Ureter (tissue), 1 donor: ENCODE measurements at places on chromosomes 13 and 19.

DNA sequence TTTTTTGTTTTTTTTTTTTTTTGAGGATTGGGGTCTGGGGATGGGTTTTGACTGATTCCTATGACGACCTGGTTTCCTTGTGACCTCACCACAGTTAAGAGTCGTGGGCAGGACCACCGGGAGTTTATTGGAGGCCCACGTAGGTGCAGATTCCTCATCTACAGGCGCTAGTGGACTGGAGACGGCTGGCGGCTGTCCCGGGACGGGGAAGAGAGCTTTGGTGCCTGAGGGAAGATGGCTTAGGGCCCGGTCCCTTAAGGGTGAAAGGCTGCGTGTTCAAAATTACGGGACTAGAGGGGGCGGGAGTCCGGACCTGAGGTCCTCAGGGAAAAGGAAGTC is 682 bp upstream of the TEAD2 start:
- no peak for DNase-seq

GRCh38 chr13:96100457-96101220 is 10.7 kb downstream of the HS6ST3 start:
- DNase-seq, result no peak

DNA sequence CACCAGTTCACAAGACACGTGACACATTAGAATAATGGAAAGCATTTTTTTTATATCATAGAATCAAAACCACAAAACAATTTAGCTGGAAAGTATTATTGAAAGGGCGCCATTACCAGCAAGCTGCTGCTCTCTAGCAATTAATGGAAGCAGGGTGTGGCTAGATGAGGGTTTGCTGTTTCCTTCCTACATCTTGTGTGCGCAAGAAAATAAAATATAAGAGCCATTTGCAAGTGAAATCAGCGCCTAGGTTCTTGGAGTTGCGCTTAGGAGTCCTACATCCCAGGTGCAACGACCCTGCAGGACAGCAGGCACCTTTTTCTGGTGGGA is 140.9 kb downstream of the ZNF536 start:
- DNase-seq, result no peak

DNA sequence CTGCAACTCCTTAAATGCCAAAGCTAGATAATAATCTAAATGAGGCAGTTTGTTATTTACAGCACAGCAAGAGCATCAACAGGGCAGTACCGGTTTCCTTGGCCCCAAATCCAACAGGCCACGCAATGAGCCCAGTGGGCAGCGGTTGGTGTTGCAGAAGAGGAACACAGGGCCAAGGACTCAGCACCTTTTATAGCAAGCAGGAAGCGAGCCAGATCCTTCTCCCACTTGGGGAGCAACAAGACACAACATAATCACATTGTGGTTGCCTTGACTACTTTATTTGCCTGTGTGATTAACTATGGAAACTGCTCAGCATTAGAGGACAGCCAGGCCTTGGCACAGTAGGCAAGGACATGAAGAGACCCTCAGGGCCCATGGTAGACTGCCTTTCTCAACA is 67.1 kb upstream of the HTR2A start:
- no peak for DNase-seq

GRCh38 chr13:100394005-100394695 is 194.4 kb downstream of the GGACT start:
- no peak for DNase-seq

GRCh38 chr13:49368688-49369087 is 75.2 kb downstream of the CAB39L start:
- no peak for DNase-seq

DNA sequence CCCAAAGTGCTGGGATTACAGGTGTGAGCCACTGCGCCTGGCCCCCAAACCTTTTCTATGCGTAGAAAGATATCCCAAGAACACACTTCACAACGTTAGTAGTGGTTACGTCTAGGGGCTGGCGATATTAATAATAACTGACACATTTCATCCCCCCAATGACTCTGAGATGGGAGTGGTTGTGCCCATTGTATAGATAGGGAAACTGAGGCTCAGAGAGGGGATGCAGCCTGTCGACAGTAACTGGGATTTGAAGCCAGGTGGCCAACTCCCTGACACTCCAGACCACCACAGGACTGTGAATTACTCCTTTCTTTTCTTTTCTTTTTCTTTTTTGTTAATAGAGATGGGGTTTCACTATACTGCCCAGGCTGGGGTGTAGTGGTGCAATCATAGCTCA is 25.3 kb upstream of the PTPRS start:
- no peak for DNase-seq

GRCh38 chr19:3270902-3271301 is 46.4 kb downstream of the CELF5 start:
- DNase-seq, result no peak

GRCh38 chr13:19713186-19713965 is 69.4 kb downstream of the PSPC1 start:
- DNase-seq, result no peak

DNA sequence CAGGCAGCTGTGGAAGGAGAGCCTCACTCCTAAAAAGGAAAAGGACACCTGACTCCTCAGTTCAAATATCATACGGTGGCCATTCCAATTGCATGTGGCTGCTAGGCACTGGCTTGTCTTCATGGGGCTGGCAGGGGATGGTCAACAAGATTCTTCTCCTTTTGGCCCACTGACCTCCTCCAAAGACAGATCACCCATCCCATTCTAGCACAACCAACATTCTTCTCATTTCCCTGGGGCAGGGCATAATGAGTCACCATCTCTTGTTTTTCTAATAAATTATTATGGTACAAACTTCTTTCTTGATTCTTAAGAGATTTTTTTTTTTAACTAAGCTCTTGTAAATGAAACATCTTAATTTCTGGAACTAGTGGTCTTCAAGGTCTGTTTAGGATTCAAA is 136.7 kb upstream of the NBEA start:
- no peak for DNase-seq

- DNase-seq, result no peak
These were observed 9.5 kb upstream of the URAD start for GRCh38 chr13:27997904-27998522.

GRCh38 chr19:46159418-46160232 is 11.6 kb downstream of the IGFL2 start:
- no peak for DNase-seq

GRCh38 chr19:39645800-39646411 is 9.8 kb upstream of the LGALS16 start:
- no peak for DNase-seq

DNA sequence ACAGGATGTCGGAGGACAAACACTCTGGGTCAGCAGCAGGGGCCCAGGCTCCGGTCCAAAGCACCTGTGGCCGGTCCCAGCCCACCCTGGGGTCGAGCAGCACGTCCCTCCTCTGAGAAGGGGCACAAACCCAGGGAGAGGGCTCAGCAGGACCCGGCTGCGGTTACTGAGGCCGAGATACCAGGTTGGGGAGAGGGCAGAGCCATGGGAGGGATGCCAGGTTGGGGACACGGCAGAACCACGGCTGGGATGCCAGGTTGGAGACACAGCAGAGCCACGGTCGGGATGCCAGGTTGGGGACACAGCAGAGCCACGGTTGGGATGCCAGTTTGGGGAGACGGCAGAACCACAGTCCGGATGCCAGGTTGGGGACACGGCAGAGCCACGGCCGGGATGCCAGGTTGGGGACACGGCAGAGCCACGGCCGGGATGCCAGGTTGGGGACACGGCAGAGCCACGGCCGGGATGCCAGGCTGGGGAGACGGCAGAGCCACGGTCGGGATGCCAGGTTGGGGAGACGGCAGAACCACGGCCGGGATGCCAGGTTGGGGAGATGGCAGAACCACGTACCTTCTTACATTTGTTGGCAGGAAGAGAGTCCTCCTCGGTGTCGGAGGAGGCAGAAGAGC is 18.5 kb downstream of the MIER2 start:
- peak; percentile 39 for DNase-seq

DNA sequence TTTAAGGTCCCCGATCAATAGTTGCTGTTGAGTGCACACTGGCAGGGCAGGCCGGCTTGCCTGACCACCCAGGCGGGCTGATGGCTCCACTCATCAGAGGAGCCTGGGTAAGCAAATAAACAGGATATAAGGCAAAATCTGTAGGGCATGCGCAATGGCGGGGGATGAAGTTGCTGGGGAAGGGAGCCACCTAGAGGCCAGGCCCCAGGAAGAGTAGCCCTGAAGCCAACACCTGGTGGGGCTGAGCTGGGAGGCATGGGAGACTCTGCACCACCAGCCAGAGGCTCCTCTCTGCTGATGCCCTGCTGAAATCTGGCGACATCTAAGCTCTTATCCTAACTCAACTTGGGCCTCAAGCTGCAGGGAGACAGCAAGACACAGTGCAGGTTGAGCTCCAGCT is 324.3 kb downstream of the ZNF536 start:
- no peak for DNase-seq

DNA sequence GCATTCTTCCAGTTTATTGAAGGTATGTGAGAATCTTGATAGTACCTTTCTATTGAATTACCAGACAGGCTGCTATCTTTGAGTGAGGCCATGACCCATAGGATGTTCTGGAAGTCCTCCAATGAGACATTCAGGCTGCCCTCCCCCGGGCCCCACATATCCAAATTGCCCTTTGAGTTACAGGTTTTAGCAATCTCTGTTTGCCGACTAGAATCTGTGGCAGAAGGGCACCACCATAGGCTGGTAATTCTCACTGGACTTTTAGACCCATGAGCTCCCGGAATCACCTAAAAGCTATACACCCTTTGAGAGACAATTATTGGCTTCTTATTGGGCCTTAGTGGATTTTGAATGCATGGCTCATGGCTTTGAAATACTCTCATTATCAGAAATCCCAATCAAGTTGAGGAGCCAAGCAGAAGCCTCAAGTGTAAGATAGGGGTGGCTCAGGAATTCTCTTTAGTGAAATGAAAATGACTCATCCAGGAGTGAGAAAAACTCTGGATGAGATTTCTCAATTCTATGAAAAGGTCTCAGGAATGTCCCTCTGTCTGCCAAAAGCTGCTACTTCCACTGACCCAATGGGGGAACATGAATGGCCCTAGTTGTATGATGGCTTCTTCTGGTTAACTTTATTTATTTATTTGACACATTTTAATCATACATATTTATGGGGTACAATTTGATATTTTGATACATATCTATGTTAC is 172.1 kb upstream of the CSNK1A1L start:
- no peak for DNase-seq

GRCh38 chr13:111278258-111278657 is 42.2 kb upstream of the TEX29 start:
- DNase-seq, result no peak

GRCh38 chr13:78650717-78651083 is 8.3 kb downstream of the OBI1 start:
- DNase-seq, result no peak

DNA sequence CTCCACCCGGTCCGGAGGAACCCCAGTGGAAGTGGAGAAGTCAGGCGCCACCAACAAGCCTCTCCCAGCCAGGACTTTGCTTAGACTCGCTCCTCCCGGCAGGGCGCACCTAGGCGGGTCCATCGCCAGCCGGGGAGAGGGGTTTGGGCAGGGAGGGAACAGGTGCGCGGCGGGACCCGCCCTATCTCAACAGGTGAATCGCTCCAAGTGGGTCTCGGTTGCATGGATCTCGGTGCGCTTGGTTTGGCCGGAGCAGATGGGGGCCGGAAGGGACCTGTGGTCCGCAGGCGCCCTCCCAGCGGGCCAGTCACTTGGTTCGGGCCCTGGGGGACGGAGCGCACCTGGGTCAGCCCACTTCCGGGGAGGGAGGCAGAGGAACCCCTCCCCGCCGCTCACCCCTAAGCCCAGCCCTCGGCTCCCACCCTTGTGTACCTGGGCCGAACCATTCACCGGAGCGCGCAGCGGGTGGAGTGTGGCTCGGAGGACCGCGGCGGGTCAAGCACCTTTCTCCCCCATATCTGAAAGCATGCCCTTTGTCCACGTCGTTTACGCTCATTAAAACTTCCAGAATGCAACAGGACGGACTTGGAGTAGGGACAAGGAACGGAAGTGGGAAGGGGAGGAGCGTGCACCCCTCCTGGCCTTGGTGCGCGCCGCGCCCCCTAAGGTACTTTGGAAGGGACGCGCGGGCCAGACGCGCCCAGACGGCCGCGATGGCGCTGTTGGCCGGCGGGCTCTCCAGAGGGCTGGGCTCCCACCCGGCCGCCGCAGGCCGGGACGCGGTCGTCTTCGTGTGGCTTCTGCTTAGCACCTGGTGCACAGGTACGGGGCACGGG is at the start of gene LSR:
Gene LSR, plus strand, starts transcription at position 693 of the 836 bp plus-strand sequence. Its CDS starts 21 bp downstream, at position 714.
- peak; percentile 89 for DNase-seq
